ENCODE measurements at places on chromosomes 16 and 17.
A peak's percentile ranks its signal among the peaks of the same experiment; 100 is the strongest.

DNA sequence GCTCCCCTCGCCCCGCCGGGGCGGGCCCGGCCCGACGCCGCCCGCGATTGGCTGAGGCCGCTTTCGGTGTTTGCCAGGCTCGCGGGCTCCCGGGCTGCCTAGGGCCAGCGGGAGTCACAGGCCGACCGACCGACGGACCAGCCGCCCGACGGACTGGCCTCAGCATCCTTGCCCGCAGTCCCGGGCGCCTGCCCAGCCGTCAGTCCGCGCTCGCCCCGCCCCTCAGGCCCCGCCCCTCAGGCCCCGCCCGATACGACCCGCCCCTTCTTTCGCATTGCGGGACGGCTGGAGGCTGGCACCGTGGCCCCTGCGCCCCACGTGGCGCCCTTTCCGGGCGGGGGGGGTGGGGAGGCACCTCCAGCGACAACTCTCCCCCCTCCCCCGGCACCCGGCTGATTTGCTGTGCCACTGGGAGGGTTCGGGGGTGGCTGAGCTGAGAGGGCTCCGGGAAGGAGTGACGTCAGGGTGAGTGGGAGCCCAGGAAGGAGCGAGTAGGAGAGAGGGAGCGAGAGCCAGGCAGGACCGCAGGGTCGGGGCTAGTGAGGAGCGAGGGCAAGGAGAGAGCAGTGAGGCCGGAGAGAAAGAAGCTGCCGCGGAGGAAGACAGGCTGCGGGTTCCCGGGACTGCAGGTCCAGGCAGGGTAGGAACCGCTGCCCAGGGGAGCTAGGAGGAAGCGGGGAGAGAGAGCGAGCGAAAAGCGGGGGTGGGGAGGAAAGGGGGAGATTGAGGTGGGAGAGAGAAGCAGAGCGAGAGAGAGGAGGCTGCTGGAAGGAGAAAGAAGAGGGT is at the start of gene ASPHD1:
Gene ASPHD1, plus strand, starts transcription at position 387 of the 786 bp plus-strand sequence. CDS start 484 bp downstream, outside the sequence.
- peak; percentile 53 for DNase-seq

DNA sequence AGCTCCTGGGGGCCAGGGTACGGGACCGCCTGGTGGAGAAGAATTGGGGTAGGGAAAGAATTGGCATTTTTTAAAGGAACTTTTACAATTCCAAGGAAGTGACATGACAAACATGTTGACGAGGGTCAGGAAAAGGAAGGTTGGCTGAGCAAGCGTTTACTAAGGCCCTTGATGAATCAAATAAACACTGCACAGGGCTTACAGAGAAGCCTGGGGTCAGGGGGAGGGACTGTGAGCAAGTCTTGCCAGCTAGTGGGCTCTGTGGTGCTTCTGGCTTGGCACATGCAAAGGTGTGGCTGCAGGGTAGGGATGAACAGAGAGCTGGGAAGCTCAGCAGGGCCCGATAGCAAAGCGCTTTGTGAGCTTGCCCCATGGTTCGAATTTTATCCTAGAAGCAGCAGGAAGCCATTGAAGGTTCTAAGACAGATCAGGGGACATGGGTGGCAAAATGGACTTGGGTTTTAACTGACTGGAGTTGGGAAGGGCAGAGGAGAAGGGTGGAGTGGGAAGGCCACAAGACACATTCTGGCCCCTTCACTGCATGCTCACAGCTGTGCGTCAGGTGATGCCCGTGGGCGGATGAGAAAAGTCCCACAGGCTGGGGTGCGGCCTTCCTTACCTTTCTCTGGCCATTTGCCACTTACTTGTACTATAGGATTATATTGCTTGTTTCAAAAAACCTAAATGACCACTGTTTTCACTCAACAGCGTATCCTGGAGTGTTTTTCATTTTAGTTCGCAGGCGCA is 117.8 kb downstream of the SOCS1 start:
- no peak for DNase-seq

DNA sequence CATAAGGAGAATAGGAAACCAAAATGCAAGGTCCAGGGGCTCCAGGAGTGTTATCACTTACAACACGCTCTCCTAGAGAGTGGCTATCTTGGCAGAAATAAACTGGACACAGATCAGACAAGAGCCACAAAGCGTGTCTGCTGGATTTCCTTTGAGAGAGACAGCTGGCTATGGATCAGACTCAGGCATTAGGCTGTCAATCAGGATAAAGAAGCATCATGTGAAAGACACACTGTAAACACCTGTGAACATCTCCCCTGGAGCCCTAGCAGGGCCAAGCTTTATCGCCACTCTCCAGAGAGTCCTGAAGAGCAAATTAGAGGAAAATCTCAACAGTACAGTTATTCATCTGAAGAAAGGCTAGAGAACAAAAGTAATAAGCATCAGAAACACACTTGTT is 26.0 kb downstream of the SYCE1L start:
- DNase-seq, result no peak

GRCh38 chr16:87321336-87322107 is 4.3 kb upstream of the C16orf95 start:
- DNase-seq, result no peak

DNA sequence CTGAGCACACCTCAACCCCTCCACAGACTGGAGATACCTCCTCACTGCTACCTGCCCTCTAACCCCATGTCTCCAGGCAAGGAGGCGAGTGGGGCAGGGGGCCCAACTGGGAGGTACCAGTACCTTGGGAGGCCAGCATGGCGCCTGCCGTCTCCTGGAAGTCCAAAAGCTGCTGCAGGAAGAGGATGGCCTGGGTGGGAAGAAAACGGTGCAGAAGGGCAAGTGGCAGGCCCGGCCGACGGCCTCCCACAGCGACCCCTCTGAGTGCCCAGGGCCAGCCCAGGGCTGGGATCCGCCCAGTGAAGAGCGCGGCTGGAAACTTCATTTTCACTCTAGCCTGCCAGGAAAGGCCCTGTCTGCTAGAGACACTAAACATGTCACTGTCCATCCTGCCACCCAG is 8.5 kb downstream of the ZACN start:
- DNase-seq, result no peak
